ENCODE measurements at places on chromosomes 13 and 19.

DNA sequence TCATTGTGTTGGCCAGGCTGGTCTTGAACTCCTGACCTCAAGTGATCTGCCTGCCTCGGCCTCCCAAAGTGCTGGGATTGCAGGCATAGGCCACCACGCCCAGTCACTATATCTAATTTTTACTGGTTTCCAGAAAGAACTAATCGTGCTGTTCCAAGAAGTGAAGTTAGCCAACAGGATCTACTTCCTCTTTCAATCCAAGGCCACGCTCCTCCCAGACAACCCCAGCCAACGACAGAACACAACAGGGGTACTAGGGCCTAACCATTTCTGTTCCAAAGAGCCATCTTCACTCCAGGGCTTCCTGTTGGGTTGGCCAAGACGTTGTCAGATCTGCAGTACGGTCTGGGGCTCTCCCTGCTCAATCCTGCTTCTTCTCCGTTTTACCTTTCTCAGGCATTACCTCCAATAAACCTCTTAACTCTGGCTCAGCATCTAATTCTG is 7.0 kb upstream of the LSM14A start:
- DNase-seq: no peak

DNA sequence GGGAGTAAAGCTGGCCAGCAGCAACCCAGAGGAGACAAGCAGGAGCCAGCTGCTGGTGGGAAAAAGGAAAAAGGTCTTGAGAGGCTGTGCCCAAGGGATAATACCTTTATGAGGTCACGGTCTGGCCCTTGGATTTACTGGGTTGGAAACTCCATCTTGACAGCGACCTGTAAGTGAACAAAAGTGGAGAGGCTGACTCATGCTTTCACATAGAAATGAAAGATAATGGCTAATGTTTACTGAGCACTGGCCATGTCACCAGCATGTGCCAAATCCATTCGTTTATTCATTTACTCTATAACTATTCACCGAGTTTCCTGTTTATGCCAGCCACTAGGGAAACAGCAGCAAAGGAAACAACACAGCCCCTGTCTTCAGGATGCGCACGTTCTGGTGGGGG is 4.7 kb downstream of the VRK3 start:
- no peak for DNase-seq

DNA sequence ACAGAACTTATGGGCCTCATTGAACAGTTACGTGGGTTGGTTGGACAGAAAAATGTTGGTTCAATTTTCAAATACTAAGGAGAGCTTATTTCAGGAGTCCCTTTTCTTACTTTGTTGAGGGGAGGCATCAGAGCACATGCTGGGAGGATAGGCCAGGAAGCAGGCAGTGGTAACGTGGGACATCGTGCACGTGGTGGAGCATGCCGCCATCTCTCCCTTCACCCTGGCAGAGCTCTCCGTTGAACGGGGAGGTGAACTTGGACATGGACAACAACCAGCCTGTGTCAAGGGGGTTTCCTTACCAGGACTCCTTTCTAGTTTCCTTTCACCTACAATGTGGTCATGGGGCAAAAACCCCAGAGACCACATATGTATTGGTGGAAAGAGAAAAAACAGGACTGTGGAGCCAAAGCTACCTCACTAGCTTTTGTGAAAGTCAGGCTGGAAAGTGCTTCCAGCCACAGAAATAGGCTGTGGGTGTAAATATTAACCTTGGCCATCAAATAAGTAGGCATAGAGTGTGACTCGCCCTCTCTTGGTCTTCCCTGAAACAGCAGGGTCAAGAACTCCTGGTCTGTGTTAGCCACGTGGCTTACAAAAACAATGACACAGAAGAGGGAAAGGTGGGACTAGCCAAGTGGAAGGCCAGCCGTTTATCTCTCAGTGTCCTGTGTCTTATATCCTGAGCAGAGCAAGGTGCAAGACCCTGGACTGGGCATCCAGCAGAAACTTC is 14.4 kb downstream of the MICOS13 start:
- DNase-seq: no peak

DNA sequence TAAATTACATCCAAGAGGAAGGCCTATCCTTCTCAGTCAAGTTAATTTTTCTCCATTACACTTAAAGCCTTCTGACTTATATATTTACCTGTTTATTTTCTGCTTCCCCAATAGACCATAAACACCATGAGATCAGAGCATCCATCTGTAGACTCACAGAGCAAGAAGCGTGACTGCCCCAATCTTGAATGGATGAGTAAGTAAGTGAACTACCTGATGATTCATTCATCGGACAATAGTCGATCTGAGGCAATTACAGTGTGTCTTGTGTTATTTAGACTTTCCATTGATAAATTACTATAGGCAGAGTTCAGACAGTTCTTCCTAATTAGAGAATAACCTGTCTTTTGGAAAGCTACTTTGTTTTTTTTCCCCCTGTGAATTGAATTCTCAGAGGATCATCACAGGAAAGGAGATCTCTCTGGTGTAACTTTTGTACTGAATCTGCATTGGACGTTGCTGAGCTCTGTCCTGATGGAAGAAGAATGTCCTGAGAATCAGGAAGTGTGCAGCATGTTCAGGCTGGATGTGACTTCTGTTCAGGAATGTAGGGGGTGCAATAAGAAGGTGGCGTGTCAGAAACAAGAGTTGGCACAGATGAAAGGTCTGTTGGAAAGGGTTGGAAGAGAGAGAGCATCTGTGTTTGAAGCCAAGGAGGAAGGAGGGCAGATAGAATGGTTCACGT is 367.0 kb downstream of the NALCN start:
- no peak for DNase-seq

GRCh38 chr13:84445776-84446175 is 563.5 kb upstream of the SLITRK1 start:
- no peak for DNase-seq

GRCh38 chr19:4588291-4588761 is 28.8 kb upstream of the SEMA6B start:
- DNase-seq: no peak

- no peak for DNase-seq
Observed at GRCh38 chr13:31154939-31155338, 6.8 kb downstream of the HSPH1 start.

GRCh38 chr13:73708393-73708985 is 425.7 kb downstream of the KLF12 start:
- no peak for DNase-seq

DNA sequence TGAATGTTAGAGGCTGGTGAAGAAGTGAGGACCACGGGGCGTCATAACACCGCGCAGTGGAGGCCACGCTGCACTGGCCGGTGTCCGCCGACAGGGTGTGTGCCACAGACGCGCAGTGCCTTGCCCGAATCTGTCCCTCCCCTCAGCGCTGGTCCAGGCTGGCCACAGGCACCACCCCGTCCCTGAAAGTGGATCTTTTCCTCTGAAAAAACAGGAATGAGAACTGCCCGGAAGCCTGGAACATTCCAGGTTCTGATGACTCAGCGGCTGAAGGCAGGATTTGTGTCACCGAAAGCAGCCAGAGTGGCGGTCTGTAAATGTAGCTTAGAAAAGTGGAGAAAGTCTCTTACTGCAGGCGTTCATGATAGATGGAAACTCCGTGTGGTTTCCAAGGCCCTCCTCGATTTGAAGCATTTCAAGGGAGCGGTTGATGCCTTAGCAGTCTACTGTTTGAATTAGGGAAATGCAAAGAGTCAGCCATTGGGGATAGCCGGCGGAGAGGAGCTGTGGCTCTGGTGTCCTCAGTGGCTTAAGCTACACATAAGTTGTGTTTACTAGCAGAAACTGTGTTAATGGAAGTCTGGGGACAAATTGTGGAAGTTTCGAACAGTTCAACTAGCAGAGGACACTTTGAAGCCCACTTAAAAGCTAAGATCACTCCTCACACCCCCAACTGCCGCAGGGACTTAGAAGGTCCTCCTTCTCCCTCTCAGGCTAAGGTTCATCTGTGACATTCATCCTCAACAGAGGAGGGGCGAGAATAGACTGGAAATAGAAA is 70.8 kb downstream of the NUFIP1 start:
- DNase-seq: no peak

- DNase-seq: no peak
Observed at GRCh38 chr13:71516521-71516920, 350.5 kb downstream of the DACH1 start.

DNA sequence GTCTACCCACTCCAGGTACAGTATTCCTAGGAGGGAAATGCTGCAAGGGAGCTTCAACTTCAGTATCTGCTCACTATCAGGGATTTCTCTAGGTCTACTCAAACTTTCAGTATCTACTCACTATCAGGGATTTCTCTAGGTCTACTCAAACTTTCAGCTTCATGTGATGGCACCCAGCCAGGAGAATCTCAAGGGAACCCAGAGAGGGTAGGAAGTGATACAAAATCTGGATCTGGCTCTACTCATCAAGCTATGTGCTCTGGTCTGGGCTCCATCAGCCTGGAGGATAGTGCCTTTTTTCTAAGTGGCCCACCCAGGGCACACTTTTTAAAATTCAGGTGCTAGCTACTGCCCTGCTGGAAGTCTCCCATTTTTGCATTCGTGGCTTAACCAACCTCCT is 52.3 kb upstream of the FNDC3A start:
- no peak for DNase-seq

DNA sequence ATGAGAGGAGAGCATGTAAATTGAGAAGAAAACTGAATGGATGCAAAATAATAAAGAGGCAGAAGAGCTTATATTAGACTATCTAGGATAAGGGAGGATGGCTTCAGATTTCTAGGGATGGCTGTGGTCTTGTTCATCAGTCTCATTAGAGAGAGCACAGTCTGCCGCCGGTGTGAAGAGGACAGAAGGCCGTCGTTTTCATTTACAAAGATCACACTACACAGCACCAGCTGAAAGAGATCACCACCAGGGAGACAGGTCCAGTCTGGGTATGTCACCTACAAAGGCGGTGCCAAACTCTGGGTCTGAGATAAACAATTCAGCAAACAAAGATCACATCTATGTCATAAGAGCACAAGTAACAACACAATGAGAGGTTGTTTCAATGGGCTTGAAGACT is 1222.3 kb upstream of the SLC10A2 start:
- no peak for DNase-seq

GRCh38 chr19:41936416-41936850 is 8.2 kb upstream of the ERFL start:
- no peak for DNase-seq

GRCh38 chr13:20974981-20975585 is 72.5 kb upstream of the XPO4 start:
- no peak for DNase-seq

Measured in vagina (tissue), 2 donors.